Right renal cortex interstitium (tissue), 3 donors: ENCODE measurements at places on chromosomes 3 and 15.

DNA sequence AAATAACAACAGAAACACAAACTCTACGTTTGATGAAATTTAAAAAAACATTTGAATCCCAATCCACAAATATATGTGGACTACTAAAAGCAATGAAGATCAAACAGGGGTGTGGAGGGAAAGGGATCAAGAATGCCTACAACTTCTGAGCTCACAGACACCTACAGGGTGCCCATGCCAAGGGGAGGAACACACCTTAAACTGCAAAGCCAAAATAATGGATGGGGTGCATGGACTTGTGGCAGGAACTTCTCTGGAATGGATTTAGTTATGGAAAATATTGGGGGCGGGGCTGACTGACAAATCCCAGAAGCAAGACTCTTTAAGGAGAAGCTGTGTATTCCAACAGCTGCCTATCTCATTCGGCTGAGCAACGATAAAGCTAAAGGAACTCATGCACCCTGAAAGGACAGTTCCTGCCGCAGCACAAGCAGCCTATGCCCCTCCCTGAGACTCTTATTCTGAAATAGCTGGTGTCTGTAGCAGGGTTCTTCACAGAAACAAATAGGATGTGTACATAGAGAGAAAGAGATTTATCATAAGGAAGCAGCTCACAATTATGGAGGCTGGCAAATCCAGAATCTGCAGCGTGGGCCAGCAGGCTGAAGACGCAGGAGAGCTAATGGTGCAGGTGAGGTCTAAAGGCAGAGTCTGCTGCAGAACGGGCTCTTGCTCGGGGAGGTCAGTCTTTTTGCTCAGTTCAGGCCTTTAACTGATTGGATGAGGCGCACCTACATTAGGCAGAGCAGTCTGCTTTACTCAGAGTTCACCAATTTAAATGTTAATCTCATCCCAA lies 24.5 kb upstream of the PLA2G4D start:
- DNase-seq = no peak

- DNase-seq = no peak
These were observed 39.9 kb downstream of the CLSTN2 start for GRCh38 chr3:139974809-139975425.

DNA sequence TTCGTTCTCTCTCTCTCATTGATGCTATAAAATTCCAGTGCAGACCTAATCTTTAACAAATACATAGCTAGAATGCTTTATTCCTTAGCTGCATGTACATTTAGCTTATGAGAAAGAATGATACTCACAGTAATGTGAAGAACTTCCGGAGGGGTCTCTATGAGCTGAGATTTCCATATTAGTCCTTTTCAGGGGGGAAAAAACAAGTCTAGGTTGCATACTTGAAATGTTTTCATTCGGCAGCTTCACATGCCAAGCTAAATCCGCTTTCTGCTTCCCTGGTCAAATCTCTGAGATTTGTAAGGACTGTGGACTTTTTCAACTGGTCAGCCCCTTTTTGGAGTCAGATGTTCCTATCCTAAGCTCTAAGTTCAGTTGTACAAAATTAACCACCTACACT lies 111.5 kb upstream of the COL8A1 start:
- no peak for DNase-seq

DNA sequence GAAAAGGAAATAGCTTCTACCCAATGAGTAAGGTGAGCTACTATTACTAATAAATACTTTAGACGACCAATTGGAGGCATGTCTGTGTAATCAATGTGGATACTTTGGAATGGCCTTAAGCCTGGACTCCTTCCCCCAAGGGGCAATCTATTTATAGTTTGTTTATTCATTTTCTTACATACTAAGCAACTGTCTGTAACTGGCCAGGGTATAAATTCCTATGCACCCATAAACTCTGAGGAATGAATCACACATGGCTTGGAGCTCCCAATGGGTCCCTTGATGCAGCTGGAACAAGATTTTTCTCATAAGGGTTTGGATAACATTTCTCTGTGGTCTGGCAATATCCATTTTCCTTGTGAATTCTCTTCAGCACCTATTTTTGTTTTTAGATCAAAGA lies 506.8 kb downstream of the EDEM1 start:
- DNase-seq = no peak

- DNase-seq = no peak
These were observed 226.9 kb downstream of the MFSD1 start for GRCh38 chr3:159028706-159029105.

GRCh38 chr15:66952756-66953522 lies 112.5 kb upstream of the SMAD3 start:
- DNase-seq = no peak

- no peak for DNase-seq
These were observed 91.5 kb downstream of the CD47 start for GRCh38 chr3:107999215-107999775.

GRCh38 chr3:141153679-141153966 lies 78.0 kb upstream of the PXYLP1 start:
- no peak for DNase-seq

DNA sequence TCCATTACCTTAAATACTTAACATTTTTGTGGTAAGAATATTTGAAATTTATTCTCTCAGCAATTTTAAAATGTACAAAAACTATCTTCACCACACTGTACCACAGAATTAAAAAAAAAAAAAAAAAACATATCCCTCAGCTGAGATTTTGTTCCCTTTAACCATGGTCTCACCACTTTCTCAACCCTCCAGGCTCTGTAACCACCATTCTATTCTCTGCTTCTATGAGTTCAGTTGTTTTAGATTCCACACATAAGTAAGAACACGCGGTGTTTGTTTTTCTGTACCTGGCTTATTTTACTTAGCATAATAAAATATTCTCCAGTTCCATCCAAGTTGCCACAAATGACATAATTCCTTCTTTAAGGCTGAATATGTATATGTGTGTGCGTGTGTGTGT lies 41.5 kb downstream of the CSNK1G1 start:
- no peak for DNase-seq

DNA sequence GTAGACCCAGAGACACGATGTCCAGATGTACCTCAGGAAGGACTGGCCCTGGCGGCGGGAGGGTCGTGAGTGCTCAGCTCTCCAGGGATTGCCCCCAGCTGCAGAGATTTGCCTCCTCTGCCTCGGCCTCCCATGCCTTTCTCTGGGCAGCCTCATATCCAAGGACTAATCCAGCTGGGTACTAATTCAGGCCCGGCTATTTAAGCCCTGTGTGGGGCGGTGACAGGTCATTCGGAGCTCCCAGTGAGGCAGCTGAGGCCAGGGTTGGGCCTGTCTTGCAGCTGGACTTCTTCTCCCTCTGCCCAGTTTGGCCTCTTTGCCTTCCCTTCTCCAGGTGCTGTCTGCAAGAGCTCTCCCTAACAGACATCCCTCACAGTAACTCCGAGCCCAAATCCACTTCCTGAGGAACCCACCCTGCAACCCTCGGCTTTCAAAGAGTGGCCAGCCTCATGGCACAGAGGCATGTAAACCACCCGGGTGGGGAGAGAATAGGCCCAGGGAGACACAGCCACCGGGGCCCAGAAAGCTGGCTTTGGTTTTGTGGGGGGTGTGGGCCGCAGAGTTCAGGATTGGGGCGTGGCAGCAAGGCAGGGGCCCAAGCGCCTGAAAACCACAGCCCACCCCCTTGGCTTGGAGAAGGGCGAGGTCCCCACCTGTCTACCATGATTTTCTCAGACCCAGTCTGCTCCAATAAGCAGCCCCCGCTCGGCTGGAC lies 85.8 kb downstream of the PPCDC start:
- no peak for DNase-seq

DNA sequence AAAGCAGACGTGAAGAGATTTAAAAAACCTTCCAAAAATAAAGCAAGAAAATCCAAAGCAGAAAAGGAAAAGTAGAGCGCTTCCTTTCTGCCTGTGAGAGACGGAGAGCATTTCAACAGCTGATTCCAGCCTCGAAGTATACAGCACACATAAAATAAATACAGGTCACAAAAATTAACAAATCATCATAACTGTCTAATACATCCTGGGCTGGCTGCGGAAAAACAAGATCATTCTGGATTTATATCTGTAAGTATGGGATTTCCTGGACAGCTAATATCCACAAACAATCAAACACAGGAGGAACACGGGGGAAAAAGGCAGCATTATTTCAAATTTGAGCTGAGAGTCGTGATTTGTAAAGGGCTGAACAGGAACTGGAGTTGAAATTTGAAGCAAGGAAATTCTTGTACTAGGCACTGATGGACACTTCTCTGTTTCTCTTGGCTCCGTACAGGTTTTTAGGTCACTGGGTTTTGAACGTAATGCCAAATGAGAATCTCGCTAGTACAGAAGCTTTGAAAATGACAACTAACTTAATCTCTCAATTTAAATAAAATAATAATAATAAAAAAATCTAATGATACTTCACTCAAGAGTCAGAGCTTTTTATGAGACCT lies 577.7 kb downstream of the FOXP1 start:
- no peak for DNase-seq

DNA sequence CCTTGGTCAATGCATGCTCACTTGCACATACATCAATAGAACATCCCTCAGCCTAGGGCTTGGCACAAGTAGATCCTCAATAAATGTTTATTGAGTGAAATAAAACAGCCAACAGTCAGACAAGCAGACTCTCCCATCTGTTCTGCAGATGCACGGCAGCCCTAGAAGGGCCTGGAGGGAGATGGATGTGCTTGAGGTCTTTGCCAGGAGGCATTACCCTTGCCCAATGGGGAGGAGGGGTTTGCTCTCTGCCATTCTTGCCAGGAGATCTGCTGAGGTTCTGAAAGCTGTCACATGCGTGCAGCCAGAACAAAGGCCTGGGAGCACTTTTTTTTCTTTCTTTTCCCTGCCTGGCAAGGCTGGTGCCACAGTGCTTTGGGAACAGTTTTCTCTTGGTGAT lies 349.3 kb upstream of the THRB start:
- no peak for DNase-seq

DNA sequence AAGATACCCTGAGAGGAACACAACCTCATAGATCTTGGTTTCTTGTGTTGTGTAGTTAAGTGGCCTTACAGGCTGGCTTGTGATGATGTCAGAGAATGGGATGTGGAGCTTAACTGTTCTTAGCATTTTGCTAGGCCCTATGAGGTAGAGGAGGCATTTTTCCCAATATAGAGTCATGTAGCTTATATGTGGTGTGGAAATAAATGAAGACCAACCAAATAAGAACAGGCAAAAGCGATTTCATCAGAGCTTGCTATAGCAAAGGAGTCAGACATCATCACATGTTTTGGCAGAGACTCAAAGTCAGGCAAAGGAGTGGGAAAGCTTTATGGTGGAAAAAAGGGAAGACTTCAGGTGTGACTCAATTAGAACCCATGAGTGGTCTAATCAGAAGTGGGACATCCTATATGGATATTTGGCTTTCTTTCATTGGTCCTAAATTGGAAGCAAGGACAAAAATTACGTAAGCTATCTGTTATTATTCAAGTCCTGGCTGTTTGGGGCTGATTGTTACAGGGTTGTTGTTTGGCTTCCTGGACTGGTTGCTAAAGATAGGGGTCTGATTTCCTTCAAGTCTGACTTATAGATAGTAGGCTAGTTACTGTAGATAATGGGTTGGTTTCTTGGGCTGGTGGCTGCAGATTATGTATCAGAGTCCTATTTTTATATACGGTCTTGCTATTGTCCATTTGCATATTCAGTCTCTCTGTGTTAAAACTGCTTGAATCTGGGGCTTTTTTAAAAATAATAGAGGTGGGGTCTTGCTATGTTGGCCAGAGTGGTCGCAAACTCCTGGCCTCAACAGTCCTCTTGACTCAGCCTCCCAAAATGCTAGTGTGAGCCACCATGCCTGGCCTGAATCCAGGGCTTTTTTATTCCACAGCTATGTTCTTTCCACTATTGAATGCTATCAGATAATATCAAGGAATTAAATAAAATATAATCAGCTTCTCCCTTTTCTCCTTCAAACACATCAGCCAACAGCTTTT lies 30.3 kb upstream of the SETD2 start:
- DNase-seq = no peak

GRCh38 chr3:53218131-53218530 lies 37.7 kb downstream of the TKT start:
- DNase-seq = no peak

DNA sequence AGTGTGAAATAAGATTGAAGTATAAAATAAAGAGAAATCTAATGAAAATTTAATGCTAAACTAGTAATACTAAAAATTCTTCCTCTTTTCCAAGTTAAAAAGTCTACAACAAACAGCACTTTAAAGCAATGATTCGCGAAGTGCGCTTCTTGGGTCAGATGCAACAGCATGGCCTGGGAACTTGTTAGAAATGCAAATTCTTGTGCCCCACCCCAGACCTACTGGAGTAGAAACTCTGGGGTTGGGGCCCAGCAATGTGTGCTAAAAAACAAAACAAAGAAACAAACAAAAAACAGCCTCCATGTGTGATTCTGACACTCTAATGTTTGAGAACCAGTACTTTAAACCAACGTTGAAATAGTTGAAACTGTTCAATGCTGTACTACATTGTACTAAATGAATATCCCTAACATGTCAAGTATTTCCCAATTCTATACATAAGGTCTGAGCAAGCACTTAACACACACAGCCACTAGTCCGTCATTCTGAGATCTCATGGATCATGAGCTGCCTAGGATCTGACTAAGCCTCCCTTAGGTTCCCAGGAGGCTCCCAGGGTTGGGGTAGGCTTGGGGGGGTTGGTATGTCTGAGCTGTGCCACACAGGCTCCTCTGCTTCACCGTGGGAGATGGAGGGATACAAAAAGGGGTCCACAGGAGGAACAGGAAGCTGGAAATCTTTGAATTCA lies 6.1 kb downstream of the RASGRP1 start:
- no peak for DNase-seq

DNA sequence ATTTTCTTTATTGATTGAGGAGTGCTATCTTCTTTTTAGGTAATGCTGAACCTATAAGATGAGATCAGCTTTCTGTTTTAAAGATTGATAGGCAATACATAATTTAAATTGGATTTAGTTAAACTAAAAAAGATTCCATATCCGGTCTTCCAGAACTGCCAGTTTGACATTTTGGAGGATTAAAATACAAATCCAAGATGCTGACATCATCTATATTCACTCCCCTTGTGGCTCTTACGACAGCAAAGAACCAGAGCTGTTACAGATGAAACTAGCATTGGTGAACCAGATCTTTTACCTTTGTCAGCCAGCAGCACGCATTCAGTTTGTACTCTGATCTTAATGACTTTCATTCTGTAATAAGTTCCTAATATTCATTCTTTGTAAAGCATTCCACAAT lies 218.7 kb downstream of the ZIC4 start:
- DNase-seq = no peak

DNA sequence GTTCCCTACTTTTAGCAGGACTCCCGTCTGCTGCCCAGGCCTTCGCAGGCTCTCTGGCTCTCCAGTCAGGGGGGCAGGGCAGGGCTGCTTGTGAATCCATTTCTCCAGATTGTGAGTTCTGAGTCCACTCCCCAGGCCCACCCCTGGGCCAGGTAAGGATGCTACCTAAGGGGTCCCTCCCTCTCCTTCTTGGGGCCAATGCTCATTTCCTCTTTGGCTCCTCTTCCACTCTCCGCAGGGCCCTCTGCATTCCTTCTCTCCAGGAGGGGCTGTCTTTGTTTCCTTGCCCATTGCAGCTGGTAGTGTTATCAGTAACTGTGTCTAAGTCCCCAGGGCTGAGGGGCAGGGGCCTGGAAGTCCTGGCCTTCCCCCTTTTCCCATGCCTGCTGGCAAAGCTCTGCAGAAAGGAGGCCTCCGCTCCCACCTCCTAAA lies 13.0 kb upstream of the CACNA2D2 start:
- DNase-seq = no peak

GRCh38 chr15:98612490-98613110 lies 35.7 kb upstream of the IGF1R start:
- no peak for DNase-seq

- no peak for DNase-seq
These were observed 5.3 kb upstream of the CEMIP start for GRCh38 chr15:80773792-80774352.
